ENCODE measurements at places on chromosomes 1 and 21. TPM values are rescaled to one million over a fixed set of nuclear protein-coding genes. Genes with fewer than 3 reads are reported as not detected.

DNA sequence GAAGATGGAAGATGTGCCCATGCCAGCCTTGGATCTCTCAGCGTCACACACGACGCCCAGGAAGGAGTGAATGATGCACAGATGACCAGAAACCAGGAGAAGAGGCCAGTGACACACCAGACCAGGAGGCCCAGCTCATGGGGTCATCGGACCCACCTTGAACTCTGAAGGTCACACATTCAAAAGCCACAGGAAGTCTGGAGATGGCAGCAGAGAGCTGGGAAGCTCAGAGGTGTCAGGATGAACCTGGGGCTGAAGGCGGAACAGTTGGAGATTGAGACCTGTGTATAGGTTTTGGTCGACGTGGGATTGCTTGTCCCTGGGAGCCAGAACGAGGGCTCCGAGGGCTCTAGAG is 43.6 kb downstream of the SLC19A1 start:
- H3K27ac ChIP-seq, result no peak overlapping the region
- H3K27me3 ChIP-seq, result no peaks in the 10 kb centered on the region
- no peak overlapping the region for H3K4me3 ChIP-seq
- DNase-seq, result no peak

DNA sequence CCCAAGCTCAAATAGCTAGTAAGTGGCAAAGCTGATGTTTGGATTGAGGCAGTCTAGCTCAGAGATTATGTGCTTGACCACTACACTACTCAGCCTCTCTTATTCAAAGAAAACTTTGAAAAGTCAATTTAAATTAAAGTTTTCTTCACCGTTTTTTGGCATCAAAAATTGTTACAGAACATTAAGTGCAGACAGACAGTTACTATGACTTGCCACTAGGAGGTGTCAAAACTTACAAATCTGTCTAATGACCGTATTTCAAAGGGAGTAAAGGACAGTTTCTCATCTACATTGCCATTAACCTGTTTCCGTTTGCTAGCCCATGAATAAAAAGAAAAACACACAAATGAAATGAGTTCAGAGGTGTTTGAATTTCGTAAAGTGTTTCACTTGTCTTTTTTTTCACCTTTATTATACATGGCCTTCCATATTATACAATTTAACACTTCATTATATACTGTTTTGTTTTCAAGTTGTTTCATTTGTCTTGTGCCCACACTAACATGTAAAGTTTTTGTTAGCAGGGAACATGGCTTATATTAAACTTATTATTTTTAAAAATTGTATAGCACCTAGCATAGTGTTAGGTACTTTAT is 57.4 kb upstream of the MTF2 start:
- H3K27ac ChIP-seq, result no peak overlapping the region
- no peaks in the 10 kb centered on the region for H3K4me1 ChIP-seq
- DNase-seq, result no peak
- no peak overlapping the region for H3K4me3 ChIP-seq
- peaks cover 3% of the 10 kb centered on the region for H3K27me3 ChIP-seq
- no peaks in the 10 kb centered on the region for H3K36me3 ChIP-seq

DNA sequence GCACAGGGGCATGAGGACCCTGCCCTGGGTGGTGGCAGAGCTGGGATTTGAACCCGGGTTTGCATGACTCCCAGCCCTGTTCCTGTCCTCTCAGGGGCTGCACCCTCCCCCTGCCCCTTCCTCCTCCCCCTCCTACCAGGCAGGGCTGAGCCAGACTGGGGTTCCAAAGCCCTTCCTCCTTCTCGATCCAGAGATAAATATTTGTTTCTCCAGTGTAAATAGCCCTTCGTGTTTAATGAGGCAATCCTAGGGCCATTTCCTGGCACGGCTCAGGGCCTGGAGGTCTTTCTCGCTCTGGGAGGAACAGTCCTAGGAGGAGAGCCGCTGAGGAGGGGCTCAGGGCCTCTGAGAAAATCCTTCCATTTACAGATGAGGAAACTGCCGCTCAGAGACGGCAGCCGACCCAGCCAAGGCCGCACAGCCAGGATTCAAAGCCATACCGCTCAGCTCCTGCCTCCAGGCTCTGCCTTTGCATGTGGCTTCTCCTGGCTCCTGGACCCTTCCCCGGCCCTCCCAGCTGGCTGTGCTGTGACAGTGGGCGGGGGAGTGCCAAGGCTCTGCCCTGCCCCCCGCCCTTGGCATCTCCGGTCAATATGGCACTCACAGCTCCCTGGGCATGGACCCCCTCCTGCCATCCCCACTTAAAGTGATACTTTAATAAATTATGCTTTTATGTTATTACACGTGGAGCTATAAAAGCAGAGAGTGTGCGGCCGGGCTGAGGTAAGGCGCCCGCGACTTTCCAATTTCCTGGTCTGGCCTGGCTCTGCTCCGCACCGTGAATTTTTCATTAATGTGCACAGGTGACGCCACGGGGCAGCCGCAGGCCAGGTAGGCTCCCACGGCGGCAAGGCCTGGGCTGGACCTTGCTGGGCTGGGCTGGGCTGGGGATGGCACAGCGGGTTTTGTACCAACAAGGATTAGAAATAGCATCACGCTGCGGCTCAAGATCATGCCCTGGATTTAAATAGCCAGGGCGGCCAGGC is 114.7 kb upstream of the WNT4 start:
- H3K4me1 ChIP-seq, result no peaks in the 10 kb centered on the region
- no peak overlapping the region for H3K4me3 ChIP-seq
- DNase-seq, result no peak
- no peak overlapping the region for H3K27ac ChIP-seq
- H3K27me3 ChIP-seq, result peaks cover 1% of the 10 kb centered on the region
- no peaks in the 10 kb centered on the region for H3K36me3 ChIP-seq

DNA sequence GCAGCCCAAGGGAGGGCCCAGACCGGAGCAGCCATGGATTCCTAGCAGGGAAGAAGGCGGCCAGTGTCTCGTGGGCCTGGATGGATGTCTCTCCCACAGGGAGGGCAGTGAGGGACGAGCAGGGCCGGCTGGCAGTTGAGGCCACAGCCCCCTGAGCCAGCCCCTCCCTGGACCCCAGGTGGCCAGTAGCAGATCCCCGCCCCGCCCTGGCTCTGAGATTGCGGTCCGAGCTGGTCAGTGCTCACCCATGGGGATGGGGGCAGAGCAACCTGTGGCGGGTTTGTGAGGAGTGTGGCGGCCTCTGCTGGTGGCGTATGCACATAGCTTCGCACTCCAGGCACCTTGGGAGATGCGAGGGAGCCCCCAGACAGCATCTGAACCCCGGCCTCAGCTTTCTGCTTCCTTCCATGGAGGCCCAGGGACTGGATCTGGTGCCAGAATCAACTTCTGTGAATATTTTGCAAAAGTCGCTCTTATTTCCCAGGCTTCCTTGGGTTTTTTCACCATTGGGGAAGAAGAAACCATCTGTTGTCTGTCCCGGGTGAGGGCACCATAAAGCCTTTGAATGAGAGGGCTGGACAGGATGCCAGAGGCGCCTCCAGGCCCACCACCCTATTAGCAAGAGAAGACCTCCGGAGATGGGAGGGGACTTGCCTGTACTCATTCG is 8.4 kb upstream of the KCNN3 start:
- peak; percentile 84 for DNase-seq
- peaks cover 1% of the 10 kb centered on the region for H3K27me3 ChIP-seq
- no peak overlapping the region for H3K4me3 ChIP-seq
- H3K36me3 ChIP-seq, result no peaks in the 10 kb centered on the region
- peaks cover 4% of the 10 kb centered on the region for H3K4me1 ChIP-seq

DNA sequence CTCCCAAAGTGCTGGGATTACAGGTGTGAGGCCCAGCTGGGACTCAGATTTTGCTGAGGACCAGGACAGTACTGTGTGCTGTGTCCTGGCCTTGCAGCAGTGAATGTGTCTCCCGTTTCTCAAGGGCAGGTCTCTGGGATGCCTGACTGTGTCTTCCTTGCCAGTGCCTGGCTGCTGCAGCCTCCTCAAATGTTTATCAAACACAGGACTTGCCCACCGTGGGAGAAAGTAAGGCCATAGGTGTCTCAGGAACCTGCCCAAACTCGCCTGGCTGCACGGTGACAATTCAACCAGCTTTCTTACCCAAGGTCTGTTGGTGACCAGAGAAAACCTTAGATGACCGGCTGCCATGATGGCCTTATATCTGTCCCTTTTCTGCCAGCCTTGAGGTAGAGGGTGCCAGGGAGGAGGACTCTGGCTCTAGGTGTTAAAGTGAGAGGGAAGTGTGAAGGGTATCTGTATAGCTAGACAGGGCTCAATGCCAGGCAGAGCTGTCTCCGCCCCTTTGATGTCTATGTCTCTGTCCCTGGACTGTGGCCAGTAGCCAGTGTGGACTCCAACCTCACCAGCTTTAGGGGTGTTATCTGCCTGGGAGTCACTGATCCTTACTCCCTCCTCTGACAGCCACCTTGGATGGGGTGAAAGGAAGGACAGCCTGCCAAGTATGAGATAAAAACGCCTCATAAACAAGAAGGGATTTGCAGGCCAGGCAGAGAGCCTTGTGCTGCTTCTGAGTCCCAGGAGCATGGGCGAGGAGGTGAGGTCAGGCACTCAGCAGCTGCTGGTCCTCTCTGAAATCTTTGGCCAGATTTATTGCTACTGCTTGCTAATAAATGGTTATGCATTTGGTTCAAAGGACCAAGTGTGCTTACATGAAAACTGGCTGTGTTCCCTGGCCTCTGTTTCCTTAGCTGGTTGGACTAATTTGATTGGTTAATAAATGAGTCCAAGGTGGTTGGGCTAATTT is 22.3 kb downstream of the IL6R start:
- H3K4me3 ChIP-seq, result no peak overlapping the region
- peaks cover 43% of the 10 kb centered on the region for H3K4me1 ChIP-seq
- no peak overlapping the region for H3K27ac ChIP-seq
- H3K36me3 ChIP-seq, result peaks cover 3% of the 10 kb centered on the region

DNA sequence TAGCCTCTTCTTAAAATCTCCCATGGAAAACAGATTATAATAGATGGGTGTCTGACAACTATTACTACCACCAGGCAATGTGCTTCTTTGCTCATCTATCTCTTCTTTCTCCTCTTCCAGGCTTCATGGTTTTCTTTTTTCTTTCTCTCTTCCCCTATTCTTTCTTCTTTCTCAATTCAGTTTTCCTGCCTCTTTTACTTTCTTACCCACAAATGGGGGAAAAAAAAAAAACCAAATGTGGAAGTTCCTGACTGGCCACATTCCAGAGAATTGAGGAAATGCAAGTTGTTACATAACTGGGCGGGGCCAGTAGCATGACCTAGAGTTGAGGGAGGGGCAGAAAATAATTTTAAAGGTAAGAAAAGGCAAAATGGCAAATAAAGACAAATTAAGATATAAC is 10.9 kb upstream of the SMG7 start:
- H3K27ac ChIP-seq, result no peak overlapping the region
- no peaks in the 10 kb centered on the region for H3K36me3 ChIP-seq
- peaks cover 20% of the 10 kb centered on the region for H3K27me3 ChIP-seq
- no peak overlapping the region for H3K4me3 ChIP-seq

DNA sequence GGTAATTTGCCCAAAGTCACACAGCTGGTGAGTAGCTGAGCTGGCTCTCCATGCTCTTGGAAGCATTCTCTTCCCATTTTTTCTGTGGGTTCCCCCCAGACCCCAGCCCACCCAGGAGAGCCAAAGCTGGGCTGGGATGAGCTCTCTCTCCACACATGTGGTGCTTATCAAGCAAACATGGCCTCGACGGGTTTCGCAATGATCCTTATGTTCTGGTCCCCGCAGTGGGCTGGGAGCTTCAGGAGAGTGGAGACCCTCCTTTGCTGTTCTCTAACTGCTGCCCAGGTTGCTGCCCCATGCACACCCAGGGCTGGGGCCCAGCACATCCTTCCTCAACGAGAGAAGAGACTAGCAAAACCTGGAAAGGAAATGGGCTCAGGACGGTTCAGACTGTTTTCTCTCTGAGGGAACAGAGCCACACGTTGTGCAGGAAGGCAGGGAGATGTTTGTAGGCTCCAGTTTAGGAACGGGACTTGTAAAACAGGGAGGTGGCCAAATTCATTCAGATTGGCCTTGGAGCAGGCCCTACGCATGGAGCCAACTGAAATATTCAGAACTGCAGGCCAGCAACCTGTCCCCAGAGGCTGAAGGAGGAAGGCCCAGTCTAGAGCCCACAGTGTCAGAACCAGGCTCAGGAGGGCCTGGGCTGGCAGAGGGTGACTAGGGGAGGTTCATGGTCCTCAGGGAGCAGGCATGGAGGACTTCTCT is 27.2 kb upstream of the CSF1 start:
- H3K27ac ChIP-seq, result no peak overlapping the region
- no peak overlapping the region for H3K4me3 ChIP-seq
- no peaks in the 10 kb centered on the region for H3K27me3 ChIP-seq
- DNase-seq, result no peak

DNA sequence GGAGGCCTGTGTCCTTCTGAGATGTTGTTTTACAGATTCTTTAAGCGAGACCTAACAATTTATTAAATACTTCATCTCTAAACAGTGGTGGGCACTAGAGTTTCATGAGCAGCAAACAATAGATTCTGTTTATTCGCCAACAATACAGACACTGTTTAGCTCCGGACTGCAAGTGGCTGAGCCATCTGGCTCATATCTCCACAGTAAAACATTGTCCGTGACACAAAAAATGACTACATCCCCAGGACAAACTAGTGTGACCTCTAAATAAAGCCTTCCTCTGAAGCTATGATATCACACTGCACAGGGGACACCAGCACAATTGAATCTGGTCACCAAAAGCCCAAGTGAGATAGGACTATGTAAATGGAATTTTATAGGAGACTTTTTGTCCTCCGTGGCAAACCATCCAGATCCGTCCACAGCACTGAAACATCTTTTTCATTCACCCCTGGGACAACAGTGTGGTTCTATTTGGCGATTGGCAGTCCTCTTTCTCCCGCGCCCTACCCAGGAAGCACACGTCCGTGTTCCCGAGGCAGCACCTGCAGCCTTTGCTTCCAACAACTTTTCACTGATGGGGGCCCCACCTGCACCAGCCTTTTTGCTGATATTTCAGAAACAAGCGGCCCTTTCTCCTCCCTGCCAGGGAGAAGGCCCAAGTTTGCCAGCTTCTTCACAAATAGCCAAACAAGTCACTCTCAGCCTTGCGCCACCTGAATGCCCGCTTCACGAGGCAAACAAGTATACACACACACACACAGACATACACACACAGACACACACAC is 47.4 kb downstream of the OLIG1 start:
- DNase-seq, result no peak
- H3K27ac ChIP-seq, result no peak overlapping the region
- no peak overlapping the region for H3K4me3 ChIP-seq

DNA sequence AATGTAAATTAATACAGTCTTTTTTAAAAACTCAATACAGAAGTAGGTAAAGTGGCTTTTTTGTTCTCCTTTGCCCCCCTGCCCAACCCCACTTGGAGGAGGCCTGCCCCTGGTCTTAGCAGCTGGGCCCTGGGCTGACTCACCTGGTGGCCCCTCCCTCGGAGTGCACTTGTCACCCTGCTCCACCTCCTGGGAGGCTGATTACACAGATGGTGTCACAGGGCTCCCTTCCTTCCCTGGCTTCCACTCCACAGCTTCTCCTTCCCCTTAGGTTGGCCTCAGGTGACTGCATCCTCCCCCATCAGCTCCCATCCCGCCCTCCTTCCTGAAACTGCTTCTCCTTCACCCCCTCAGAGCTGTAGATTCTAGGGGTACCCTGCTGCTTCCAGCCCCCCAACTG is 11.7 kb upstream of the CAPN9 start:
- no peaks in the 10 kb centered on the region for H3K36me3 ChIP-seq
- no peak overlapping the region for H3K4me3 ChIP-seq
- H3K27me3 ChIP-seq, result peaks cover 12% of the 10 kb centered on the region
- H3K4me1 ChIP-seq, result no peaks in the 10 kb centered on the region

SYT6 gene
- not detected for total RNA-seq

SLC45A1 gene
- total RNA-seq, result 0.16 TPM

Measured in activated CD8-positive, alpha-beta T cell treated with anti-CD3 and anti-CD28 coated beads for 36 hours (primary cell).